ENCODE measurements at places on chromosomes 1 and 21.

DNA sequence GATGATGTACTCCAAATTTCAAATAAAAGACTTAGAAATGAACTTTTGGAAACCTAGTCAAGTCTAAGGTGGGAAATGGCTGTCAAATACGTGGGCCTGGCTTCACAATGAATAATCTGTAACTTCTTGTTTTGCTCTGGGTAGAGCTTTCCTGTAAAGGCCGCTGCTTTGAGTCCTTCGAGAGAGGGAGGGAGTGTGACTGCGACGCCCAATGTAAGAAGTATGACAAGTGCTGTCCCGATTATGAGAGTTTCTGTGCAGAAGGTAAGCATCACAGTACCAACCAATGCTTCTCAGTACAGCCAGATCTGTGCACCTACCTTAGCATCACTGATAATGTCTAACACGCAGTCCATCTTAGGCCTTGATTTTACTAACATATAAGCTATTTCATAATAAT lies 73.6 kb downstream of the TPR start:
- no peak for DNase-seq

DNA sequence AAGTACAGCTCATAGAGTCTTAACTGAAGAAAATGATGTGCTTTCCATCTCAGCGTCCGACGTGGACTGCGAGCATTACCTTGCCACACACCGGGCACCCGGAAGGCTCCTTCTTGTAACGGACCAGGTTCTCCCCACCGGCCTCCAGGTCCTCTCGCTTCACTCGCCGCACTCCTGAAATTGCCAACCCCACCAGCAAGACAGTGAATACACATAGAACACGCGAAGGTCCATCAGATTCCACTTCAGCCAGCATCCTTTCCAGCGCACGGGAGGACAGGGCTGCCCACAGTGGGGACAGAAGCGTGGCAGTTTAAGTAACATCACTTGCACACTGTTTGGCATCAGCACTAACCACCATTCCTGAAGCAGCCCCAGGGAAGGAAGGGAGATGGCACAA lies 53.3 kb downstream of the PRDM15 start:
- no peak for DNase-seq

DNA sequence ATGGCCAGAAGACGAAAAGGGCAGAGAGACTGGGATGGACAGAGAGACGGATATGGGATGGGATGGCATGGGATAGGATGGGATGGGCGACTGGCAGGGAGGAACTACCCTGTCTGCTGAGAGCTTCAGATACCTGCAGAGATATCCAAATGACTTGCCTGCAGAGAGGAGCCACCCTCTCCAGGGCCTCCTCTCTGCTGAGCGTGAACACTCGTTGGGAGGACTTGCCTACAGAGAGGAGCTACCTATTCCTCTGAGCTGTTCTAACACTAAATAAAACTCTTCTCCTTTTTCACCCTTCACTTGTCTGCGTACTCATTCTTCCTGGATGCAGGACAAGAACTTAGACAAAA lies 67.1 kb upstream of the LRRN2 start:
- no peak for DNase-seq

DNA sequence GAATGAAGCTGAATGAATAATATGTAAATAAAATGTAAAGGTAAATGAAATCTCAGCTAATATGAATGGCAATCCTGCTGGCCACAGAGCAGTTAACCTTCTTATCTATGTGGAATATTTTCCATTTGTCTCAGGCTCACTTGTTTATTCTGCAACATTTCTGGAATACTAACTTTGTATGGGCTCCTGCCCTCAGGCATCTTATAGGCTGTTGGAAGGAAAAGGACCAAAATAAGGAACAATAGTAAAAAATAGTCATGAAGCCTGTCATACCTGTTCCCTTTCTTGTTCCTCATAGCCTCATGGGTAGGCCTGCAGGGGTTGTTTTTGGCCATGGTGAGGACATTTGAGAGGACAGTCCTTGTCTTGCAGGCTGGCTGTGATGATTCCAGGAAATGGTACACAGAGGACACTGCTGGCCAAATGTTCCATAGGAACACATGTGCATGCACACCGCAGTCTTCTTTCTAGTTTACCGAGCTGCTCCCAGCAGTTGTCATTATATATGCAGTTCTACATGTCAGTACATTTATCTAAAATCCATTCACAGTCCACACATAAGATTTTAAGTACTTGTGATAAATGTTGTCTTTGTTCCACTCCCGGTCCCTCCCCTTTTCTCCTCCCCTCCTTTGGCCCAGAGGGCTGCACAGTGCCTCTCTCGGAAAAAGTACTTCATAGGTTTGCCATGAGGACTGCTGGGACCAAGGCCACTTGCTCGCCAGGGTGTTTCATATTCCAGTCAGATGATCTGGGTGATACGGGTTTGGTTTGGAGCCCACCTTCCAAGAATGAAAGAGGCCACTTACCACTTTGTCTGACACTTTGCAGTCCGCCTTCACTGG lies 15.2 kb upstream of the KCNQ4 start:
- DNase-seq: no peak

DNA sequence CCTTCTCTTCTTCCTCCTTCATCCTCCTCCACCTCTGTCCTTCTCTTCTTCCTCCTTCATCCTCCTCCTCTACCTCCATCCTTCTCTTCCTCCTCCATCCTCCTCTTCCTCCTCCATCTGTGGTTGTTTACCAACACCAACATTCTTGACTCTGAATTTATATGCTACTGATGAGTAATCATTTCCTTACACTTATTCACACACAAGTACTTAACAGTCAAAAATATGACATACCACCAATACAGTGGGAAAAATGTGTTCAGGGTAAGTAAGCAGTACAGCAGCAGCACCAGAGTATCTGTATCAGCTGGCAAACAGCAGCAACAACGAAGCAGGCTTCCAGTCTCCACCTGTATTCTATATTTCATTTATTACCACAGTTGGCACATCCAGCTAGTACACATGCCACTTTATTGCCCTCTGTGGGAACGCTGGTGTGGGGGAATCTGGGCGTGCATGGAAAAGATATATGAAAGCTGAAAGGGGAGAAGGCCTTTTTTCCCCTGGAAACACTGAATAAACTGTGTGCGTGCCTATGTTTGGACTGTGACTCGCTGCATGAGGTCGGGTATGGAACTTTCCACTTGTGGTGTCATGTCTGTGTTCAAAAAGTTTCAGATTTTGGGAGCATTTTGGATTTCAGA lies 16.0 kb downstream of the ADSS2 start:
- peak; percentile 27 for DNase-seq

DNA sequence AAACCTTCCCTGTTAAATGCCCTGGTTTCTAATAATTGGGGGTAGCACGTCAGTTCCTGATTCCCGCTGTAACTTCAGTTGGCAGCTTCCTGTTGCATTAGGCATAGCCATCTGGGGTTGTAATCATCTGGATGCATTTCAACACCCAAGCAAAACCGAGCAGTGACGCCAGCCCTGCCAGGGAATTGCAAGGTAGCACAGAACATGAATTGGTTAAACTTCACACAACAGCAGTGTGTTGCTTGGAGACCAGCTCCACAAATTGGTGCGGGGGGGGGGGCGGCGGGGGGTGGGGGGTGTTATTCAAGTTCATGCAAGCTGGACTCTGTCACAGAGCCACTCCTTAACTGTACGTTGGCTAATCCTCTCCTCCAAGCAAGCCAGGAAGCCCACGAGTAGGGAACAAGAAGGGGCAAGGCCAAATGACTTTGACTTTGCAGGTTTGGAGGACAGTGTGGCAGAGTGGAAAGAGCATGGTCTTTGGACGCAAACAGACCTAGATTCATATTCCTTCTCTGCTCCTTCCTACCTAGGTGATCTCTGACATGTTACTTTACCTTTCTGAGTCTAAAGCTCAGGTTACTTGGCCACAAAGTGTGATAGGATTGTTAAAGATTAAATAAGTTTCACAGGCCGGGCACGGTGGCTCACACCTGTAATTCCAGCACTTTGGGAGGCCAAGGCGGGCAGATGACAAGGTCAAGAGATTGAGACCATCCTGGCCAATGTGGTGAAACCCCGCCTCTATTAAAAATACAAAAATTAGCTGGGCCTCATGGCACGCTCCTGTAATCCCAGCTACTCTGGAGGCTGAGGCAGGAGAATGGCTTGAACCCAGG lies 4.7 kb downstream of the LAX1 start:
- DNase-seq: peak; percentile 91

GRCh38 chr1:247156787-247157232 lies 15.0 kb downstream of the ZNF124 start:
- DNase-seq: no peak

DNA sequence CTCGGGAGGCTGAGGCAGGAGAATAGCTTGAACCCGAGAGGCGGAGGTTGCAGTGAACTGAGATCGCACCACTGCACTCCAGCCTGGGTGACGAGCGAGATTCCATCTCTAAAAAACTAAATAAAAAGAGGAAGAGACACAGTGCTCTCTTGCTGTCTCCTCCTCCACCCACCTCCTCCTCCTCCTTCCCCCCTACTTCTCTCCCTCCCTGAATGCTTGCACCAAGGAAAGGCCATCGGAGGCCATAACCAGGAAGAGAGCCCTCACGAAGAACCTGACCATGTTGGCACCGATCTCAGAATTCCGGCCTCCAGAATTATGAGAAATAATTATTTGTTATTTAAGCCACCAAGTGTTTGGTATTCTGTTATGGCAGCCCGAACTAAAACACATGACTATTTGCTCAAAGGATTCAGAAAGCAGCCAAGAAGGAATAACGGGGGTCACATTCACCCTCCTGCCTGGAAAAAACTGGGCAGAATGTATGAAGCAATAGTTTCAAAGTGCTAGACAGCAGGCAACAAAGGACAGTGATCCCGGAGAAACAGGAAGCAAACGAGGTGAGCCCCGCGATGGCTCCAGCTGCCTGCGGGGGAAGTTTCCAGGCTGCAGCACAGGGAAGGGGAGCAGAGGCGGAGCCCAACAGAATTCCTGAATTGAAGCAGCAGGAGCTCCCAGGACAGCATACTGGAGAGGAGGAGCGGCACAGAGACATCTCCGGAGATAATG lies 35.8 kb downstream of the LDLRAD1 start:
- peak; percentile 74 for DNase-seq

DNA sequence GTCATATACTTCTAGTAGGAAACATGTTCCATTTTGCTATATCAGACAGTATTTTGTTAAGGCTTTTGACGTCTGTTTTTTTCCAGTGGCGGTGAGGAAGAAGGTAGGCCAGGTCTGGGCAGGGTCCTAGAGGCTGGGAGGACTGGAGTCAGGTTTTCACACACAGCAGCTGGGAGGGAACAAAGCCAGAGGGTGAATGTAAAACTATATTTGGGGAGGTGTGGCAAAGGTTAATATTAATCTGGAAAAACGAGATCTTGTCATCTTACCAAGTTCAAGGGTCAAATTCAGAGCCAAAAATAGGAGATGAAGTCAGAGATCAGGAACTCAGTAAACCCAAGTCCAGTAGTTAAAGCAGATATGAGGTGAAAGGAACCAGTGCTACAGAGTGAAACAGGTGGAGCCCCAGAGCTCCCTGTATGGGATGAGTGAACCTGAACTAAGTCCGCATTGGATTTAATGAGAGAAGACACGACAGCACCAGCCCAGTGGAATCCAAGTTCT lies 10.7 kb upstream of the OTUD7B start:
- DNase-seq: no peak

GRCh38 chr1:147824798-147825197 lies 64.4 kb upstream of the GJA5 start:
- no peak for DNase-seq

DNA sequence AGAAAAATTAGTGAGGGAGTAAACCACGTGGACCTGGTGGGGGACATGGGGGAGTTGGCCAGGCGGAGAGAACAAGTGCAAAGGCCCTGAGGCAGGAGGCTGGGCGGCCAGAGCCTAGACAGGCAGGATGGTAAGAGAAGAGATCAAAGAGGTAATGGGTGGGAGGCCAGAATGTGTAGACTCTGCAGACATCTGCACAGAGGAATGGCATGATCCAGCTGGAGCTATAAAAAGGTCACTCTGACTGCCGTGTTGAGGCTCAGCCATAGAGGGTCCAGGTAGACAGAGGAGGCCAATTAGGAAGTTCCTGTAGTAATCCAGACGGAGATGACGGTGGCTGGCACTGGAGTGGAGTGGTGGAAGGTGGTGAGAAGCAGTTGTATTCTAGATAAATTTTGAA lies 3.6 kb downstream of the H6PD start:
- no peak for DNase-seq

DNA sequence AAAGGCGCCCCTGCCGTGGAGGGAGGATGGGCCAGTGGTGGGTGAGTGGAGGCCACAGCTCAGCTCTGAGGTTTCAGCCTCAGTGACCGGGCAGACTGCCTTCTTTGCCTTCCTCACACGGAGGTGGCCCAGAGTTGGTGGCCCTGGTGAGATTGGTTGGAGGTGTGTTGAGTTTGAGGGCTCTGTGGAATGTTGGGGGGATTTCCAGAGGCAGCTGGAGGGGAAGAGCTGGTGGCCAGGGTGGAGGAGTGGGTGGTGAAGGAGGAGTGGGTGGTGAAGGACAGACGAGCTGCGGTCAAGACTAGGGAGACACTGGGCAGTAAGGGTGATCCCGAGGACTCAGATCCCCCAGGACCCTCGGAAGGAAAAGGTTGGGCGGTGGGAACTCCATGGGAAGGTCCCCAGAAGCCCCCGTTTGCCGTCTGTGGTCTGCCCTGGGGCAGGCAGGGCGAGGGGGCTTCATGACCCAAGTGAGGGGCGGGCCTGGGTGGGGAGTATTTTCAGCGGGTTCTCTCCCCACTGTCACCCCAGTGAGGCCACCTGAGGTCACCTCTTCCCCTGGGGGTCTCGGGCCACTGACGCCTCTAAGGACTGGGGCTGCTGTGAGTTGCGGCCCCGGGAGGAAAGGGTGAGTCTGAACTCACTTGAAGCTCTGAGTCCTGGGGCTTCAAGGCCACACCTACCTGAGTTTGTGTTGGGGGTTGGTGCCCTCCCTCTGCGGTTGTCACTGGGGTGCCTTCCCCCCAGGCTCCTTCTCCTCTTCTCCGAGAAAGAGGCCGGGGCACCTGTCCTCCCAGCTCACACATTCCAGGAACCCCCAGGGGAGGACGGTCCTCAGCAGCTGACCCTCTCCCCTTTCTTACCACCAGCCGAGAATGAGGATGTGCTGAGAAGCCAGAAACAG lies 22.7 kb upstream of the PIK3CD start:
- no peak for DNase-seq

GRCh38 chr21:31755027-31755426 lies 23.1 kb upstream of the SCAF4 start:
- DNase-seq: no peak

- no peak for DNase-seq
Observed at GRCh38 chr1:186572509-186572908, 107.7 kb downstream of the PTGS2 start.

DNA sequence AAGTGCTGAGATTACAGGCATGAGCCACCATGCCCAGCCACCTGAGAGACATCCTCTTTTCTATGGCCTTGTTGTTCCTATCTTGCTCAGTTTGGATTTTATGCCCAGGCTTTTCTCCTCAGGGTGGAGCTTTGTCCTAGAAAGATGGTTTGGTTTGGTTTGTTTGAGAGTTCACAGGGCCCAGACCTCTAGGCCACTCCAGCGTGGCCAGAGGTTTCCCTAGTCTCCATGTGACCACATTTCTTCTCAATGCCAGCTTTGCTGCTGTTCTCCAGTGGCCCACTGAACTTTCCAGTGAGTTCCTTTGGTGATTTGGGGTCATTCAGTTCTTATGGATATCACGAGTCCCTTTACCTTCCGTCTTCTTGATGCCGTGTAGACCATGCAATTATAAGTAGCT lies 92.6 kb upstream of the SERBP1 start:
- DNase-seq: no peak

GRCh38 chr1:42680055-42680454 lies 2.2 kb upstream of the YBX1 start:
- DNase-seq: no peak

GRCh38 chr1:62425041-62425440 lies 11.8 kb upstream of the USP1 start:
- DNase-seq: no peak
